ENCODE measurements at places on chromosomes 5 and 9.

DNA sequence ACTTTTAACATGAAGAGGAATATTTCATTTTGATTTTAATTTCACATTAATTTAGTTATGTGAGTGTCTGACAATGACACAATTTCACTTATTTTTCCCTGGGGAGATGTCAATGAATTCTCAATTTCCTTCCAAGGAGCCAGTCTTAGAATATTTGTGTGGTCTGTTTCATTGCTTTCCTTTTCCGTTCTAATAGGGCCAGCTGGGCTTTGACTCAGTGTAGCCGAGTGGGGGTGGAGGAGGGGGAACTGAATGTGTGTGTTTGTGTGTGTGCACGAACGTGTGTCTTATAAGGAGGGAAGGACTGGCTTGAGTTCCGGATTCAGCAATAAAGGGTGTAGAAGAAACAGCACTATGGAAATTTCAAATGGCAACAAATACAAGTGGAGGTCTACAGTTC, 100.0 kb downstream of the BASP1 start:
- DNase-seq: no peak

GRCh38 chr5:181059297-181060230, 19.5 kb downstream of the BTNL9 start:
- DNase-seq: no peak

GRCh38 chr9:92680166-92681119, 10.5 kb upstream of the IPPK start:
- peak; percentile 34 for DNase-seq

GRCh38 chr9:76900884-76901440, 5.0 kb downstream of the PRUNE2 start:
- DNase-seq: no peak

GRCh38 chr5:78162253-78162862, 132.1 kb downstream of the AP3B1 start:
- no peak for DNase-seq

DNA sequence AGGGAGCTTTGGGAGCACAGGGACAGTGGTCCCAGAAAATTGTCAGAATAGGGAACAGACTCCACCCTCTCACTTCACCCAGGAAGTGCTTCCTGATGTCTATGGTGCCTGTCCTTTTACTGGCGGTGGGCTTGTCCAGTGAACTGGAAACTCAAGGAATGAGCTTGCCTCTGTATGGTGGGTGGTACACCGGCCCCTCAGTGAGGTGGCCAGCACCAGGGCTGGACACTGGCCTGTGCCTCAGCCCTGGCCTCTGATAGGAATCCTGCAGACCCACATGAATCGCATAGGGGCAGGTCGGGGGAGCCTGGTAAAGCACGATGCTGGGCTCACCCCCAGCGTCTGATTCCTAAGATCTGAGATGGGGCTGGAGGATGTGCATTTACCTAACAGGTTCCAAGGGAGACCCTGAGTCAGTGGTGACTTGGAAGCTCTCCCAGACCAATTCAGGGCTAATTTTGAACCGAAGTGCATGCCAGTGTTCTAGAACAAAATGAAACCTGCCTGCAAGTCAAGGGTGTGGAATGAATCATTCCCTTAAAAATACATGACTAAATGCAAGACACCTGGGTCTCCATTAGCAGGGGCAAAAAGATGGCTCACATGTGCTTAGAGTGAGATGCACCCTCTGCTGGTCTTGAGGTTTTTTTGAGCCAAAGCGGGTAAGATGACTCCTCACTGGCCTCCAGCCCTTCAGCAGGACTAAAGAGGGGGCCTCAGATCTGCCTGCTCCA, 178.3 kb downstream of the HSPA4 start:
- DNase-seq: no peak

- DNase-seq: no peak
Measured at GRCh38 chr5:173757403-173758209, 130.5 kb upstream of the CPEB4 start.

DNA sequence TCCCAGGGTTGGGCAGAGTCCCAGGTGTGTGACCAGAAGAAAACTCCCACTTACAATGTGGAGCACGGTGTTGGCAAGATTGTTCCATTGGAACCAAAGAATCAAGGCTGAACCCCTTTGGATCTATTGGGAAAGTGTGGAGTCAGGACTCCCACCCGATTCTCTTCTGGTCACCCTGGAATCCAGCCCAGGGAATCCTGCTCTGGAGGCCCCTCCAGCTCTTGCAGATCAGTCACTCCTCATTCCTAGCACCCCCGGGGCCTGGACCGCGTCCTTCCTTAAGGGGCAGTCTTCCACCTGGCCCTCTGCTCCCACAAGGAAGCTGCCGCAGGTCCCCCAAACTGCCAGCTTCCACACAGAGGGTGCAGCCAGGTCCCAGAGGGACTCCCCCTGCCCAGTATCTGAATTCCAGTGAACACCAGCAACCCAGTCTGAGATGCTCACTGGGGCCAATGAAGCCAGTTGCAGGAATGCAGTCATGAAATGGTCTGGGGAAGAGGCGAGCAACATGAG, 170.1 kb downstream of the GADD45G start:
- no peak for DNase-seq

DNA sequence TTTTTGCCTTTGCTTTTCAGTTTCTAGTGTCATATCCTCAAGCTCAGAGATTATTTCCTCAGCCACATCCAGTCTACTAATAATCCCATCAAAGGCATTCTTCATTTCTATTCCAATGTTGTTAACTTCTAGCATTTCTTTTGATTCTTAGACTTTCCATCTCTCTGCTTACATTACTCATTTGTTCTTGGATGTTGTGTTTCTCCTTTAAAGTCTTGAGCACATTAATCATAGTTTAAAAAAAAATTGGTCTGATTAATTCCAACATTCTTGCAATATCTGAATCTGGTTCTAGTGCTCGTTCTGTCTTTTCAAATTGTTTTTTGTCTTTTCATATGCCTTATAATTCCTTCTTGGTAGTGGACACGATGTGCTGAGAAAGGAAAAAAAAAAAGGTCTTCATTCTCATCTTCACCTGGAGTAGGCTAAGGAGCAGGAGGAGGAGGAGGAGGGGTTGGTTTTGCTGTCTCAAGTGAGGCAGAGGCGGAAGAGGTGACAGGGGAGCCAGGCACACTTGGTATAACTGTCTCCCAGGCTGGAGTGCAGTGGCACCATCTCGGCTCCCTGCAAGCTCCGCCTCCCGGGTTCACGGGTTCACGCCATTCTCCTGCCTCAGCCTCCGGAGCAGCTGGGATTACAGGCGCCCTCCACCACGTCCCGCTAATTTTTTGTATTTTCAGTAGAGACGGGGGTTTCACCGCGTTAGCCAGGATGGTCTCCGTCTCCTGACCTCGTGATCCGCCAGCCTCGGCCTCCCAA, 16.3 kb downstream of the PRXL2C start:
- no peak for DNase-seq

DNA sequence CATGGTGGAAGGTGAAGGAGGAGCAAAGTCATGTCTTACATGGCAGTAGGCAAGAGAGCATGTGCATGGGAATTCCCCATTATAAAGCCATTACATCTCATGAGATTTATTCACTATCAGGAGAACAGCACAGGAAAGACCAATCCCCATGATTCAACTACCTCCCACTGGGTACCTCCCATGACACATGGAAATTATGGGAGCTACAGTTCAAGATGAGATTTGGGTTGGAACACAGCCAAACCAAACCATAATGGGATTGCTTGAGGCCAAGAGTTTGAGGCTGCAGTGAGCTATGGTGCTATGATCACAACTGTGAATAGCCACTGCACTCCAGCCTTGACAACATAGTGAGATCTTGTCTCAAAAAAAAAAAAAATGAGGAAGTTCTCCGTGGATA, 581.8 kb downstream of the TAF11L14 start:
- DNase-seq: no peak

DNA sequence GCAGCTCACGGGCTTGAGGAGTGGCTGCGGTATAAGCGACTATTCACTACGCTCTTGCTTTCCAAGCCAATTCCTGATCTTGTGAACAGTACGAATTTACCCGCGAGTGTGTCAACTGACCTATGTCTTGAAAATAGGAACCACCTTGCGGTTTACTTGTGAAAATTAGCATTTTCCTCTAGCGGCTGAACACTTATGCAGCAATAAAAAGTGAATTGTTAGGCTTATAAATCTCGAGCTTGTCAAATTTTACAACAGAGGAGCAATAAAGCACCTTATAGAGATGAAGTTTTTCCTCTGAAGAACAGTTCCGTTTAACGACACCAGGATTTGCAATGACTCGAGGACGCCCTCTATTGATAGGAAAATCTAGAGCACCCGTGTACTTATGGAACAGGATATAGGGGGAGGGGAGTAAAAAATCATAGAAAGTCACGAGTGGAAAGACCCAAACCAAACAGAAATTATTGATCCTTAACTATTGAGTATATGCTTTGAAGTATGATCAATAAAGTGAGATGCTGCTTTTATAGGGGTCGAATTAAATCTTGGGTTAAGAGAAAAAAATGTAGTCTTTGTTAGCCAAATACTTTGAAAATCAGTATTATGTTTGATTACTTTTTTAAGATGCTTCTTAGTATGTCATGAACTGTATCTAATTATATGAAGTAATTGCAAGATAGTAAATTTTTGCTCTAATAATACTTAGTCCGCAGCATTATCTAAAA, 1.9 kb upstream of the RGMB start:
- DNase-seq: peak; percentile 77

- DNase-seq: no peak
Measured at GRCh38 chr5:44884036-44884435, 75.3 kb downstream of the MRPS30 start.

DNA sequence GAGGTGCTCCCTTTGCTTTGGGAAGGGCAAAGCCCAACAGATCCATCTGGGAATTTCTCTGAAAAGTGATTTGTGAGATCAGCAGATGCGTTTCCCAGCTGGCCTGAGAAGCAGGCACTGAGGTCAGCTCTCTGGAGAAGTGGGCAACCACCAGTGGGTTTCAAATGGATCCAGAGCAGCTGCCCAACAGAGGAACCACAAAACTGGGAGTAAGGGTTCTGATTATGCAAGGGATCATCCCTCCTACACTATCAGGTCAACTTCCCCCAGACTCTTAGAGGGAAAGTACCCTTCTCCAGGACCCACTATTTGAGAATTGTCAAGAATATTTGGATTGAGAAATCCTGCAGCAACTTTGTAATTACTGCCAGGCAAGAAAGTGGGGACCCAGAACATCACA, 21.7 kb downstream of the CCL28 start:
- DNase-seq: no peak

GRCh38 chr5:127813633-127814587, 110.7 kb downstream of the CCDC192 start:
- DNase-seq: no peak

DNA sequence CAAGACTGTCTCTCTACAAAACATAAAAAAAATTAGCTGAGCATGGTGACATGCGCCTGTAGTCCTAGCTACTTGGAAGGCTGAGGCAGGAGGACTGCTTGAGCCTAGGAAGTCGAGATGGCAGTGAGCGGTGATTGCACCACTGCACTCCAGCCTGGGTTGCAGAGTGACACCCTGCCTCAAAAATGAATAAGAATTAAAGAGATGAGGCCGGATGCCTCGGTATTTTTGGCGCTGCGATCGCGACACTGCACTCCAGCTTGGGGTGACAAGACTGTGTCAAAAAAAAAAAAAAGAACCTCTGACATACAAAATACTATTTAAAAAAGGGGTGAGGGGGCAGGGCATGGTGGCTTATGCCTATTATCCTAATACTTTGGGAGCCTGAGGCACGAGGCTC, 7.3 kb downstream of the GPBP1 start:
- no peak for DNase-seq

- no peak for DNase-seq
Measured at GRCh38 chr5:170757182-170757601, 26.3 kb upstream of the GABRP start.

DNA sequence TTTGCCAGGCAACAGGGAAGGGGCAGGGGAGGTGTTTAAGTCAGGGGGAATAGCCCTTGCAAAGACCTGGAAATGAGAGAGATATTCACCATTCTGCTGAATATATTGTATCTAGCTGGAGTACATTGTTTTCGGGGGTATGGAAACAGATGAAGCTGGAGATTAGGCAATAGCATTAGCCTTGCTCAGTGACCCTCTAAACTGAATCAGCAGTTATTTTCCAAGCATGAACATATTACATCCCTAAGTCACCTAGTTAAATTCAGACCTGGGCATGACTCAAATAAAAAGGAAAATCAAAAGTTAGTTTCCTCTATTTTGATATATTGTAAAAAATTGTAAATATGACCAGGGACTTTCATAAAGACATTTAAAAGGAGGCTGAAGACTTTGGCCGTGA, 544.6 kb upstream of the TRPC7 start:
- DNase-seq: no peak

GRCh38 chr5:178378527-178379484, 146.2 kb upstream of the PHYKPL start:
- DNase-seq: no peak

- DNase-seq: no peak
Measured at GRCh38 chr5:40991168-40991980, 79.8 kb downstream of the MROH2B start.

DNA sequence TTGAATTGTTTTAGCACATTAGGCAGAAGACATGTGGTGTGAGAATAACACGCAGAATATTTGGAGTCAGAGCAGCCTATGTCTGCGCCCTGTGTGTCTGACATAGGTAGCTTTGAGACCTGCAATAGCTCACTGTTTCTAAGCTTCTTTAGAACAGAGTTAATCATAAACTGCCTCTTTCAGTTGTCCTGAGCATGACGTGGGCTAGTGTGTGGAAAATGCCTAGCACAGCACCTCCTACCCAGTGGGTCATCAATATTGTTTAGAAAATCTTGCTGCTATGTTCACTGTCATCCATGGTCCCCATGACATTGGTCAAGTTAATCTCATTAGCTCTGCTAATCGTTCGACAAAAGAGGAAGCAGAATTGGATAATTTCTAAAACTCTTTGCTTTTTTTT, 357.4 kb upstream of the SGCD start:
- no peak for DNase-seq

DNA sequence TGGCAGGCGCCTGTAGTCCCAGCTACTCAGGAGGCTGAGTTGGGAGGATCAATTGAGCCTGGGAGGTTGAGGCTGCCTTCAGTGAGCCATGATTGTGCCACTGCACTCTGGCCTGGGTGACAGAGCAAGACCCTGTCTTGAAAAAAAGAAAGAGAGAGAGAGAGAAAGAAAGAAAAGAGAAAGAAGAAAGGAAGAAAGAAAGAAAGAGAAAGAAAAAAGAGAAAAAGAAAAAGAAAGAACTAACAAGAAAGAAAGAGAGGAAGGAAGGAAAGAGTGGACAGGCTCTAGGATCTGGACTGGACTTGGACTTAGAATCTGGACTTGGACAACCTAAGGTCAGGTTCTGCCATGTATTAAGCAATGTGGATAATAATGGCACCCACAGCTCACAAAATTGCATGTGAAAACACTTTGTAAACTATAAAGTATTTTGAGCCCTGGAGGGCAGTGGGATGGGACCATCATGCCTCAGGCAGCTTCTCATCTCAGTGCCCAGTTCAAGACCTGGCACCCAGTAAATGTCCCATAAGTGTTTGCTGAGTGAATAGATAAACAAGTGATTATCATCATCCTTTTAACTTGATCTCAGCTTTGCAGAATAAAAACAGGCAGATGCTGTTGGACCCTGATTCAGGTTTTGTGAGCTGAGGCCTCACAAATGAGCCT, 12.8 kb upstream of the PHF19 start:
- DNase-seq: no peak

GRCh38 chr9:21657966-21658667, 144.3 kb upstream of the MTAP start:
- no peak for DNase-seq

All from prostate gland (tissue), 2 donors.